ENCODE measurements at places on chromosomes 4 and X.

DNA sequence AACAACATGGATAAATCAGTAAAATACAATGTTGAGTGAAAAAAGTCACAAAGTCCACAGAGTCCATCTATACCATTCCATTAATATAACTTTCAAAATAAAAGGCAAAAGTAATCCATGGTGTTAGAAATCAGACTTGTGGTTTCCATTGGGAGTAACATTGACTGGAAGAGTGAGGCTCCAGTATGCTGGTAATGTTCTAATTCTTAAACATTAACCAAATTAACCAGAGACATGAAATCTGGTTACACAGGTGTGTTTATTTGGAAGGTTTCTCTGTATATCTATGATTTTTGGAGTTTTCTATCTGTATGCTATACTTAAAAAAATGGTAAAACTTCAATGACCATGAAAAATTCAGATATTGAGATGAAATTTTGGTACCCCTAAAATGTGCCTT, 42.6 kb downstream of the SULT1B1 start:
- no peak for DNase-seq

DNA sequence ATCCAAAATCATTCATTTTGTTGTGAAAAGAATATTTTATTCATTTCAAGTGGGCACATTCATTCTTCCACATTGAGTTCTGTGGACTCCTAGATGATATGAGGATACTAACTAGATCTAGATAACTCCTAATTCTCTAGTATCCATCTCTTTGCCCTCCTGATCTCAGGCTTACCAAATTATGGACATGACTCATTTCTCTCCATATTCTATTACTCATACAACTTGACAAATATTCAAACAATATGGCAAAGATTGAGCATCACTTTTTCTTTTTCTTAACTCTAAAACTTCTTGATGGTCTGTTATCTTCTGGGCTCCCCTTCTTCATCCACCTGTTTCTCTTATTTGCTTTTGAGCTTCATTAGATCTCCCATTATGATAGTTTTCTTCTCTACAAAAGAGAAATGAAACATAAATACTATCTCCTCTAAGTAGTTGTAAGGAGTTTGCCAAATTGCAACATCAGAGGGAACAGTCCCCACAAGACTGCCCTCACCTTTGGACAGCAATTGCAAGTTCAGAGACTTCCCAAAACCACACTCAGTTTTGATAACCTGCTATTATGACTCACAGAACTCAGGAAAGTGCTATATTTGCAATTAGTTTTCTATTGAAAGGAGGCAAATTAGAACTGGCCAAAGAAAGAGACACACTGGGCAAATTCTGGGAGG, 422.9 kb downstream of the SPRY1 start:
- no peak for DNase-seq

DNA sequence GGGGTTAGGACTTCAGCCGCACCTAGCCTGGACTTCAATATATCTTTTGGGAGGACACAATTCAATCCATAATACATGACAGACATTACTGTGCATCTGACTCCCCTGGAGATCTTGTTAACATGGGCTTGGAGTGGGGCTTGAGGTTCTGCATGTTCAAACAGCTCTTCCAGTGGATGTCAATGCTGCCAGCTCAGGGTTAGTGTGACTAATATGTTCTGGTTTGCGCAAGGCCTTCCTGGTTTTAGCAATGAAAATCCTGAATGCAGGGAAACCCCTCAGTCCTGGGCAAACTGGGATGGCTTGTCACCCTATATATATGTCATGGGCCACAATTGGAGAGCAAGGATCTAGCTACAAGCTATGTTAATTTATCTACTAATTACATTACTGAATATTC, 2.7 kb upstream of the TSPAN7 start:
- no peak for DNase-seq

DNA sequence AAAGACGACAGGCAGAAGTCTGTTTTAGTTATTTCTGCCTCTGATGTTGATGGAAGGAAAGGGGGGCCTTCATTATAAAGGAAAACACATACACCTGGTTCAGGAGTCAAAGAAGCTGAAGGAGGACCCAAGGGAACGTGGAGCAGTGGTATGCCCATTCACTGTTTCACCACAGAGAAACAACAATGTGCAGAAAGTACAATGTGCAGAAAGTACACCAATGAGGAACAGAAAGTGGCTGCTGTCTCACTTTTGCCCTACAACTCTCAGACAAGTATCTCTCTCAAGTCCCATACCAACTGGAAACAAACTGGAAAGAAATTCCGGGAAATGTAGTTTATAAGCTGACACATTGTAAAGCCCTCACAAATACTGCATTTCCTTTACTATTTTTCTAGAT, 564.5 kb downstream of the TRAM1L1 start:
- DNase-seq = no peak

DNA sequence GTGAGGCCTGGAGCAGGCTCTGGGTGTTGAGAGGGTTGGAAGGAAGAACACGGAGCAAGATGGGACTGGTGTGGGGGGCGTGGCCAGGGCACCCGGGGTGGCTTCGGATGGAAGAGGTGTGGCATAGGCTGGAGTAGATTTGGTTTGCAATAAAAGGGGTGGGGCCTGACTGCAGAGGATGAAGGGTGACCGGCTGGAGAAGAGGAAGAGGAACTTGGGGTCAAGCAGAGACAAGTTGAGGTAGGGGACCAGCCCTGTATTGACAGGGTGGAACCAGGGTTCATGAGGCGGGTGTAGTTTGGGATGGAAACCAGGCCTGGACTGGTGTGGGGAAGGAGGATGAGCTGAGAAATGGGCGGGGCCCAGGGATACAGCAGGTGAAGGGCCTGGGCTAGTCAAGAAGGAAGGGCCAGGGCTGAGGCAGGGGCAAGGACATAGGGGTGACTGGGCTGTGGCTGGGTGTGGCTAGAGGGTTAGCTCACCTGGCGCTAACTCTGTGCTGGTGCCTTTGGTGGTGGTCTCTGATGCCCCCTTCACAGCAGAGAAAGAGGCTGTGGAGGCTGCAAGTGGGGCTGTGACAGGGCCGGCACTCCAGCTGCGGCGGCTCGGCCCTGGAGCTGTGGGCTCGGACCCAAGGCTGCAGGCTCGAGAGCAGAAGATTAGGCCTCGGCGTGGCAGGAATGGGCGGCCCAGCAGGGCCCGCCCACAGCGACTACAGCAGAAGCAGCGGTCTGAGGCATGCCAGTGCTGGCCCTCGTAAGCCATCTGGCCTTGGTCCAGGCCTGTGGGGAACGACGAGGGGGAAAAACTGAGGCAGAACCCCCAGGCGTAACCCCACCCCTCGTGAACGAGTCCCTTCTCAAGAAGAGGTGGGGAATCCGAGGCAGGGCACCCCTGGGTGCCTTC, 5.0 kb downstream of the PLP2 start:
- peak; percentile 9 for DNase-seq

- DNase-seq = no peak
These were observed 118.5 kb upstream of the ANK2 start for GRCh38 chr4:112931001-112931400.

- DNase-seq = no peak
These were observed 72.6 kb downstream of the GATB start for GRCh38 chr4:151688003-151688784.

- no peak for DNase-seq
These were observed 147.6 kb downstream of the PPP3CA start for GRCh38 chr4:101199507-101200285.

DNA sequence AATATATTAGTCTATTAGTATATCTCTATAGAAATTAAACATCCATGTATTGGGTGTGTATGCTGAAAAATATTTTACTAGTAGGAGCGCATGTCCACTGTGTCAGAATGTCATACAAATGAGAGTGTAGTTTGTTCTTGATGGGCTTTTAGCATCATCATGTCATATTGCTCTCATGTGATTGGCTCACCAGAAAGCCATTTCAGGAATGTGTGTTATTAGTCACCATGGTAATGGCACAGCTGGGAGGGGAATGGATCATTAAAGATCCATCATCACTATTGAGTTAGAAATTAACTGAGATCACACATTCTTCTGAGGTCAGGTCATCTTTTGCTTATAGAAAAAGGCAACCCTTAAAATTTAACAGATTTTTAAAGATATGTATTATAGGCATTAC, 77.3 kb downstream of the PHEX start:
- DNase-seq = no peak

DNA sequence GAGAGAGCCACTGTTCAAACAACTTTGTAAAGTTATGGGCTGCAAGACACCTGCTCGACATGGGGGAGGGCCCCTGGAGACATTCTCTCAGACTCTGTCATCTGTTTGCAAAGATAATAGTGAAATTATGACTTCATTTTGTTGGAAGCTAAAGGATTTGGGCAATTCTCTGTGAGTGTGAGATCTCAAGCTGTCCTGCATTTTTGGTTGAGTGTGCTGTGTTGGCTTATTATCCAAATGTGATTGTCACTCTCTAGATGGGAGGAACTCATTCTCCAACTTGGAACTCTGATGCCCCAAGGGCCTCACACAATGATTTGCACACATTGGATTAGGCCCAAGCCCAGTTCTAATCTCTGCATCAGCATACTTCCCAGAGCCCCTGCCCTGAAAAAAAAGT, 63.7 kb downstream of the STK32B start:
- DNase-seq = no peak

GRCh38 chr4:101229116-101229515, 118.2 kb downstream of the PPP3CA start:
- no peak for DNase-seq

DNA sequence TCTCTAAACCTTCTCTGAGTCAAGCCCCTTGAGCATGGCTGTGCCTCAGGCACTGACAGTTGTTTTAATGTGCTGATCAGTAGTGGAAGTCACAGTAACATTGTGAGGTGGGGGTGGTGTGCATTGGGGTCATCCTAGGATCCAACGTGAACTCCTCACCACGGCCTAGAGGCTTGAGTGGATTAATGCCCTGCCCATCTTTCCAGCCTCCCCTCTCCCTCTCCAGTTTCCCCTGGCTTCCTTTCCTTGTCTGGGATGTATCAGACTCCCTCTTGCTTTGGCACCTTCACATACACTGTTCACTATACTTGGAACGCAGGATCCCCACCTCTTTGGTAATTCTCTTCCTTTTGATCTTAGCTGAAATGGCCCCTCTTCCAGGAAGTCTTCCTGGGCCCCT, 13.3 kb upstream of the PJA1 start:
- DNase-seq = no peak

Measured in CD4-positive, alpha-beta T cell treated with Interleukin-10 for 1 hour (primary cell).